ENCODE measurements at places on chromosomes 3 and 15.
A peak's percentile ranks its signal among the peaks of the same experiment; 100 is the strongest.

DNA sequence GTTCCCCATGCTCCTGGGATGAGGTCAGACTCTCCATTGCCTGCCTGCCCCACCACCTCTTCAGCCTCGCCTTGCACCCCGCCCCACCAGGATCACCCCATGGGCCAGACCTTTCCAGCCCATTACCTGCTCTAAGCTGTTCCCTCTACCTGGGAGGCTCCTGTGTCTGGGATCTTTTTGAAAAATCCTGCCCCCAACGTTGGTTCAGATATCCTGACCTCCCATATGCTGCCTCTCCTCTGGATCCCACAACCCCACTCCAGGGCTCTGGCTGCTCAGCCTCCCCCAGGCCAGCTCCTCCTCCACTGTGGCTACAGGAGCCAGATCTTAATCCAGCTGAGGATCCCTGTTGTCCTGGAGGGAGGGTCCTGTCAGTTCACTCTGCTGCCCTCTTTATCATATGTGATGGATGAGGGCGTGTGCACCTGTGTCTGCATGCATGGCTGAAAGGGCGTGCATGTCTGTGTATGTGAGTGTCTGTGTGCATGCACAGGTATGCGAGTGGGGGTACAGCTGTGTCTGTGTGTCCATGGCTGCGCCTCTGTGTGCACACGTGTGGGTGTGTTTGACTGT lies 21.7 kb upstream of the ALAS1 start:
- DNase-seq = no peak

- no peak for DNase-seq
These were observed 987.0 kb upstream of the CFAP20DC start for GRCh38 chr3:60036803-60037202.

DNA sequence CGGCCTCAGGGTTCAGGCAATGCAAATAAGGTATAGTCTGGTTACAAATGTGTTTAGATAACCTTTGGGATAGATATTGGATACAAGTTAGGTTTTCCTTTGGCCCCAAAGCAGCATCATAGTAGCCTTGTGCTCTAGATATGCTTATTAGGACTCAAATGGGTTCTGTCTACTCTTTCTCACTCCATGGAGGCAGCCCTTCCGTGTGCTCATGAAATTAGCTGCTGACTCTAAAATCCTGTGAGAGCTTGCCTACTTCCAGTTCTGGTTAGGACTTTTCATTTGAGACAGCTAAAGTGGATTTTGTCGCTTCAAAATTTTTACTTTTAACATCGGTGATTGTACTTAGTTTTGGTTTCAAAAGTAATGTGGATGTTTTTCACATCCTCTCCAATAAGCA lies 1.6 kb downstream of the CDV3 start:
- DNase-seq = peak; percentile 45

GRCh38 chr3:131723343-131723742 lies 220.6 kb upstream of the MRPL3 start:
- DNase-seq = no peak

- DNase-seq = no peak
These were observed 96.8 kb downstream of the ANXA2 start for GRCh38 chr15:60301024-60301423.

DNA sequence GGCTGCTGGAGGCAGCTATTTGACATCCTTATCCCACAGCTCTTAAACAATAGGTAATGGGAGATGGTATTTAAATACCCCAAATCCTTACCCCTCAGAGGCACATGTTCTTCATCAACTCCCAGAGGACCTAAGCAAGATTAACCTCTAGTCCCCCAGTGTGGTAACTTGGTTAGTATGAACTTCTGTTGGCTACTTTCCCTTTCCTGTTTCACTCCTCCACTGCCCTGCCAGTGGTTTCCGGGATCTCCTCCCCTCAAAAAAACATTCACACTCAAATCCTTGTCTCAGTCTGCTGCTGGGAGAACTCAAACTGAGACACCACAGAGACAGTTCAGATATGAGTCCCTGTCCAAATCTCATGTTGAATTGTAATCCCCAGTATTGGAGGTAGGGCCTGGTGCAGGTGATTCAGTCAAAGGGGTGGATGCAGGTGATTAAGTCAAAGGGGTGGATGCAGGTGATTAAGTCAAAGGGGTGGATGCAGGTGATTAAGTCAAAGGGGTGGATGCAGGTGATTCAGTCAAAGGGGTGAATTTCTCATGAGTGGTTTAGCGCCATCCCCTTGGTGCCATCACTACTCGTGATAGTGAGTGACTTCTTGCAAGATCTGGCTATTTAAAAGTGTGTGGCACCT lies 335.0 kb upstream of the CTNNB1 start:
- no peak for DNase-seq
